ENCODE measurements at places on chromosomes 2 and 18.

DNA sequence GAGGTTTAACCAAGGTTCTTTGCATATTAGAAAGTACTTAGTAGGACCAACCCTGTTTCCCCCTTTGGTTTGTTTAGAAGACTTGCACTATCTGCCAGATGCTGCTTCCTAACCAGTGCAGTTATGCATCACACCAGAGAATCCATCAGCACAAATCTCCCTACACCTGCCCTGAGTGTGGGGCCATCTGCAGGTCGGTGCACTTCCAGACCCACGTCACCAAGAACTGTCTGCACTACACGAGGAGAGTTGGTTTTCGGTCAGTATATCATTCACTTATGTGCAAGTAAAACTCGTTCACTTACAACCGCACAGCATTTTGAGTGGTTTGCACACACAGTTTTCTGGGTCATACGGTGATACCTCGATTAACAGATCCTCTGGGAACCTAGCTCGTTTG is 69.7 kb downstream of the ZNF532 start:
- 0 out of 2 replicates have a peak, but pooled peaks cover 7% of the 10 kb centered on the region for H3K36me3 ChIP-seq
- H3K4me1 ChIP-seq = peaks cover 22% of the 10 kb centered on the region
- no peaks in the 10 kb centered on the region for H3K27me3 ChIP-seq
- H3K27ac ChIP-seq = no peak overlapping the region

GRCh38 chr18:6625481-6625880 is 104.0 kb upstream of the ARHGAP28 start:
- no peak overlapping the region for H3K4me3 ChIP-seq
- peaks cover 50% of the 10 kb centered on the region for H3K4me1 ChIP-seq
- no peak overlapping the region for H3K27ac ChIP-seq
- DNase-seq = no peak
- H3K36me3 ChIP-seq = no peaks in the 10 kb centered on the region

DNA sequence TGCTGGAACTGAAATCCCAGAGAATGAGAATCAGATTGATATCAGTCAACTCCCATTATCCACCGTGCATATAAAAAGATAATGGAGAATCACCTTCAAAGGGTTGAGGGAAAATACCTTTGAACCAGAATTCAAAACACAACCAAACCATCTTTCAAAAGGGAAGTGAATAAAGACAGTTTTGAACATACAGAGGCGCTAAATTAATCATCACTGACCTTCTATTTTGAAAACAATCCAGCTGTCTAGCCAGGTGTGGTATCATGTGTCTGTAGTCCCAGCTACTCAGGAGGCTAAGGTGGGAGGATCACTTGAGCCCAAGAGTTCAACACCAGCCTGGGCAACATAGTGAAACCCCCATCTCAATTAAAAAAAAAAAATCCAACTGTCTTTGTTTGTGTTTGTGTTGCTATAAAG is 63.6 kb downstream of the TRABD2A start:
- no peaks in the 10 kb centered on the region for H3K36me3 ChIP-seq
- no peak overlapping the region for H3K4me3 ChIP-seq

DNA sequence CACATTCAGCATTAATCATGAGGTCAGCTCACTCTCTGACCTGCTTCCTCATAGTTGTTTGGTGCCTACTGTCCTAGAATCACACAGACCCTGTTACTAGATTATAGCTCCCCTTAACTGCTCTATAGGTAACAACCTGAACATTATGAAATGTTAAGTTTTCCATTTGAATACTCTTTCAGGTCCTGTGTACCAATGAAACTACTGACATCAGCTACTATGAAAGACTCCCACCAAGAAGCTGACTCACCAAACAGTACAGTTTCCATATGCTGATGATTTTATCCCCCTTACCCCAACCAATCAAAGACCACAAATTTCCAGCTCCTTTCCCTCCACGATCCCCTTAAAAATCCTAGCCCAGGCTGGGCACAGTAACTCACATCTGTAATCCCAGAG is 56.3 kb downstream of the SRBD1 start:
- no peaks in the 10 kb centered on the region for H3K36me3 ChIP-seq
- DNase-seq = peak; percentile 30
- peaks cover 16% of the 10 kb centered on the region for H3K4me1 ChIP-seq
- no peak overlapping the region for H3K4me3 ChIP-seq

- no peaks in the 10 kb centered on the region for H3K36me3 ChIP-seq
- no peak overlapping the region for H3K27ac ChIP-seq
- DNase-seq = peak; percentile 67
- H3K4me3 ChIP-seq = no peak overlapping the region
Measured at GRCh38 chr2:143730155-143730952, 601.1 kb downstream of the ARHGAP15 start.
